ENCODE measurements at places on chromosomes 5 and 9.

DNA sequence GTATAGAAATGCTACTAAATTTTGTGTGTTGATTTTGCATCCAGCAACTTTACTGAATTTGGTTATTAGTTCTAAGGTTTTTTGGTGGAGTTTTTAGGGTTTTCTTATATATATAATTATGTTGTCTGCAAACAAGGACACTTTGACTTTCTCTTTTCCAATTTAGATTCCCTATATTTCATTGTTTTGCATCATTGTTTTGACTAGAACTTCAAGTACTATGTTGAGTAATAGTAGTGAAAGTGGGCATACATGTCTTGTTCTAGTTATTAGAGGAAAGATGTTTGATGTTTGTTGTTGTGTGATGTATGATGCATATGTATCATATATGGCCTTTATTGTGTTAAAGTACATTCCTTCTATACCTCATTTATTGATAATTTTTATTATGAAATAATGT is 362.3 kb upstream of the PRR16 start:
- no peak for DNase-seq

- DNase-seq, result no peak
Observed at GRCh38 chr5:82174919-82175219, 103.3 kb downstream of the RPS23 start.

- DNase-seq, result no peak
Observed at GRCh38 chr5:137234973-137235943, 263.9 kb downstream of the SPOCK1 start.

GRCh38 chr5:132362086-132362485 is 7.4 kb upstream of the SLC22A5 start:
- DNase-seq, result no peak

DNA sequence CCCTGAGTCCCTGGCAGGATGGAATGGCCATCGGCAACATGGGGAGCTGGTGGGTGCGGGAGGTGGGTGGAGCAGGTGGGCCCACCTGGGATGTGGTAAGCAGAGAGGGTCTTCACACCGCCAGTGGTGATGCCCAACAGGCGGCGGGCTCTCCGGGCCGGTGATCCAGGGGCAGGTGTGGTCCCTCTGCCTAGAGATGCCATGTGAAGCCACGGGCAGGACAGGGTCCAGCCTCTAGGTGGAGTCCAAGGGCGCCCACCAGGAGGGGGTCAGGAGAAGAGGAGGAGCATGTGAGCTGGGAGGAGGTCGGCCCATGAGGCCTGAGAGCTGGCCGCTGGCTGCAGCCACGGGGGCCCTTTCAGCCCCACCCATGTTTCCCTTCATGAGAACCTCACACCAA is 221.1 kb downstream of the FANCC start:
- DNase-seq, result no peak

DNA sequence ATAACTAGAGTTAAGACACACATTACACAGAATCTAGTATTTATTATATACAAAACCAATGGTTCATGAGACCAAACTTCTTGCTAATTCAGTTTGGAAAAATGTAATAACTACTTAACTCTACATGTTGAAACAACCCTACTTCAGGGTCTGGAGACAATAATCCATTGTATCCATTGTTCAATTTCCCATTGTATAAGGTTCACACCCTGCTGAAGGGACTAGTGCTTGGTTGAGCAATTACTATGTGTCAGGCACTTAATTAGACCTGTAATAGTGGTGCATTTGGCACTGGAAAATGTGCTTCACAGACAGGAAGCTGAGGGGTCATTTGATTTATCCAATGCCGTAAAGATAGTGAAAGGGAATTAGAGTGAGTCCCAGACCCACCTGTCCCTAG is 114.3 kb upstream of the PAPPA start:
- DNase-seq, result no peak

All from right hindlimb (tissue), 1 donor.